ENCODE measurements at places on chromosomes 3 and 15. TPM values are rescaled to one million over a fixed set of nuclear protein-coding genes. Genes with fewer than 3 reads are reported as not detected.

The ZNF662 gene
- 7.3 TPM for total RNA-seq

The SLC28A1 gene
- total RNA-seq: not detected

The USP13 gene
- total RNA-seq: 4.6 TPM

The NEIL1 gene
- 6.7 TPM for total RNA-seq

The KIF7 gene
- 13.2 TPM for total RNA-seq
